ENCODE measurements at places on chromosomes 12 and 14. TPM values are rescaled to one million over a fixed set of nuclear protein-coding genes. Genes with fewer than 3 reads are reported as not detected.

GRCh38 chr14:22898302-22899090 is 15.5 kb downstream of the REM2 start:
- H3K4me1 ChIP-seq, result no peaks in the 10 kb centered on the region
- H3K36me3 ChIP-seq, result peaks cover 39% of the 10 kb centered on the region
- H3K27ac ChIP-seq, result no peak overlapping the region
- no peak for DNase-seq

GRCh38 chr12:132244724-132245295 is 84.6 kb downstream of the GALNT9 start:
- no peaks in the 10 kb centered on the region for H3K36me3 ChIP-seq
- H3K4me3 ChIP-seq, result no peak overlapping the region
- H3K27ac ChIP-seq, result no peak overlapping the region
- peaks cover 18% of the 10 kb centered on the region for H3K4me1 ChIP-seq

DNA sequence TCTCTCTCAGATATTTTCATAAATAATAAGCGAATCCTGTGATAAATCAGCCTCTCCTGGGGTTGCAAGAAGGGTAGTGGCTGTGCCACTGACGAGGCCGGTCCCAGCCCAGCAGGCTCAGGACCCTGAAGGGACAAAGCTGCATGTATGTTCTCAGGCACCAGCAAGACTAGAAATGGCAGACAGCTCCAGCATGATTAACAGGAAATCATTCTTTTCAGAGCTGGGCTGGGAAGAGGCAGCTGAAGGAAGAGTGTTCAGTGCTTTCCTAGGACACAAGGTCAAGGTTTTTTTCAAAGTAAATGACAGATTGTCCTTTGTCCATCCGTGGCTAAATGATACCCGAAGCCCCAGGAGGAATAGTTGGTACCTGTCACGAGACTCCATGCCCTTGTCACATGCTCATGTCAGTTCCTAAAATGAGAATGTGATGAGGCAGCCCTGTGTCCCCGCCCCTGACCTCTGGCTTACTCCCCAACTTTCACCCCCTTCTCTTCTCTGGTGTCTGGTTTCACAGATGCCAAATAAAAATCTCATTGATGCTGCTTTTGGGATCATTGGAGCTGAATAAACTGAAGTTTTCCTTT is 65.1 kb downstream of the PPP1R36 start:
- H3K27ac ChIP-seq, result no peak overlapping the region
- H3K27me3 ChIP-seq, result no peaks in the 10 kb centered on the region
- no peak for DNase-seq
- no peak overlapping the region for H3K4me3 ChIP-seq
- H3K36me3 ChIP-seq, result no peaks in the 10 kb centered on the region

DNA sequence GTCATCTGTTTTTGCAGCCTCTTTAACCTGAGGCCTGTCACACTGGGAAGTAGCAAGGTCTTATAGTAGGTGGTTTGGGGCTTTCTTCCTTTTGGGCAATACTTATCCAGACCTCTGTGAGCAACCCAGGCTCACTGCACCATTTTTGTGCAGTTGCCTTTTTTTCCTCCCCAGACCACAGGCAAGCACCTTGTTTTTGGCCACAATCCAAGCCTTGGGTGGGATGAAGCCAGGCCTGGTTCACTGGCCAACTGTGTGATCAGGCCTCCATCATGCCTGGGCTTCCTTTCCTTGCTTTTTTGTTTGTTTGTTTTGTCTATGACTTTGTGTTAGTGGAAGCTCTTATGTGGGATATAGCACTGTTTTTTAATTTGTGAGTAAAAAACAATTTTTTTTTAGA is 71.7 kb downstream of the DNAH10 start:
- no peak overlapping the region for H3K4me3 ChIP-seq
- H3K4me1 ChIP-seq, result no peaks in the 10 kb centered on the region
- no peak for DNase-seq
- H3K27me3 ChIP-seq, result no peaks in the 10 kb centered on the region
- no peaks in the 10 kb centered on the region for H3K36me3 ChIP-seq

DNA sequence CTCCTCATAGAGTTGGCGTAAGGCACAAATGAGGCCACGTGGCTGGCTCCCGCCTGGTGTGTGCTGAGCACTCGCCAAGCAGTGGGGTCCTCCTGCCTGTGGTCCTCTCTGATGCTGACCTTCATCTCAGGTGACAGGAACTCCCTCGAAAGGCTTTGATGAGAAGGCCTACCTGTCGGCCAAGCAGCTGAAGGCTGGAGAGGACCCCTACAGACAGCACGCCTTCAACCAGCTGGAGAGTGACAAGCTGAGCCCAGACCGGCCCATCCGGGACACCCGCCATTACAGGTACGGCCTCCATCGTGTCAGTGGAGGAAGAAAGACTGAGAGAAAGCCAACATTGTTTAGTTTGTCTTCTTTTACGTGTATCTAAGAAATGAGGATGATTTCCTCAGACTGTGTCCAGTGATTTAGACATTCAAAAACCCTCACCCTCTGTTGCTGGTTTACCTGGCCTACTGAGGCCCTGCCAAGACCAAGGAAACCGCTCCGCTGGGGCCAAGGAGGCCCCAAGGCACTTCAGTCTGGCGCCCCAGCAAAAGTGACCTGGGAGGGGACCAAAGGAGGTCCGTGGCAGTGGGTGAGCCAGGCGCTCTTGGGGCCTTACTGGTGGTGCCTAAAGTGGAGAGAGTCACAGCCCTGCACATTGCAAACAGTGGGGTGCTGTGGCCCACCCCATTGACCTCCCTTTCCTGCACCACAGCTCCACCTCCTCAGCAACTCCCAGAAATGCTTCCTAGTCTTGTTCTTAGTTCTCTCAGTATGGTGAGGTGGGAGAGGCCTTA is 60.8 kb downstream of the GALNT16 start:
- no peaks in the 10 kb centered on the region for H3K27me3 ChIP-seq
- H3K36me3 ChIP-seq, result no peaks in the 10 kb centered on the region
- no peak for DNase-seq
- no peak overlapping the region for H3K4me3 ChIP-seq
- H3K27ac ChIP-seq, result no peak overlapping the region

DNA sequence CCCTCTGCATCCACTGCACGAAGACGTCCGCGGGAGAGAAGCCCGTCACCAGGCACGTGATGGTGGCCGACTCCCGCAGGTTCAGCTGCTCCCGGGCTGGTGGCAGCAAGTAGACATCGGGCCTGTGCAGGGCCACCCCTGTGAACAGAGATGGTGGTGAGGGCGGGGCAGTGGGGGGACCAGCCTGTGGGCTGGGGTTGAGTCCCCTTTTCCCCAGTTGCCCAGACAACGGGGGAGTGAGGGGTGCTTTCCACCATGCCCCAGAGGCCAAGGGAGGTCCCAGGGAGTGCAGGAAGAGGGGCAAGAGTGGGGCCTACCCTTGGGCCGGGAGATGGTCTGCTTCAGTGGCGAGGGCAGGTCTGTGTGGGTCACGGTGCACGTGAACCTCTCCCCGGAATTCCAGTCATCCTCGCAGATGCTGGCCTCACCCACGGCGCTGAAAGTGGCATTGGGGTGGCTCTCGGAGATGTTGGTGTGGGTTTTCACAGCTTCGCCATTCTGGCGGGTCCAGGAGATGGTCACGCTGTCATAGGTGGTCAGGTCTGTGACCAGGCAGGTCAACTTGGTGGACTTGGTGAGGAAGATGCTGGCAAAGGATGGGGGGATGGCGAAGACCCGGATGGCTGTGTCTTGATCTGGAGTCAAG is 328.3 kb downstream of the TMEM121 start:
- no peak overlapping the region for H3K4me3 ChIP-seq
- no peaks in the 10 kb centered on the region for H3K4me1 ChIP-seq
- no peaks in the 10 kb centered on the region for H3K36me3 ChIP-seq
- H3K27ac ChIP-seq, result no peak overlapping the region

DNA sequence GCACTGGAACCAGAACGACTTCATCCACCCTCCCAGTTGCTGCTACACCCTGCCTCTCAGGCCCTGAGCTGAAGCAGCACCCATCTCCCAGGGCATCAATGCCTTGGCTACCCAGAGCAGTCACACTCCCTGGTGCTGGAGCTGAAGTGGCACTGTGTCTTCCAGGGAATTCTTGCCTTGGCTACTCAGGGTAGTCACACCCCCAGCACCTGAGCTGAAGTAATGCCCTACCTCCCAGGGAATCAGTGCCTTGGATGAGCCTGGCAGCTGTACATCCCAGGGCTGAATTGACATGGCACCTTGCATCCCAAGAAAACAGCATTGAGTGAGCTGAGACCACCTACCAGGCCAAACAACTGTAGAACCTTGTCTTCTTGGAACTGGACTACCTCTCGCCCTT is 41.2 kb upstream of the TSPAN11 start:
- DNase-seq, result no peak
- H3K27ac ChIP-seq, result no peak overlapping the region
- H3K27me3 ChIP-seq, result no peaks in the 10 kb centered on the region
- H3K4me1 ChIP-seq, result no peaks in the 10 kb centered on the region
- H3K36me3 ChIP-seq, result no peaks in the 10 kb centered on the region

- no peak overlapping the region for H3K27ac ChIP-seq
- H3K27me3 ChIP-seq, result peaks cover 41% of the 10 kb centered on the region
- DNase-seq, result no peak
- H3K36me3 ChIP-seq, result no peaks in the 10 kb centered on the region
- H3K4me1 ChIP-seq, result no peaks in the 10 kb centered on the region
These were observed 38.8 kb upstream of the WSCD2 start for GRCh38 chr12:108090107-108090899.

DNA sequence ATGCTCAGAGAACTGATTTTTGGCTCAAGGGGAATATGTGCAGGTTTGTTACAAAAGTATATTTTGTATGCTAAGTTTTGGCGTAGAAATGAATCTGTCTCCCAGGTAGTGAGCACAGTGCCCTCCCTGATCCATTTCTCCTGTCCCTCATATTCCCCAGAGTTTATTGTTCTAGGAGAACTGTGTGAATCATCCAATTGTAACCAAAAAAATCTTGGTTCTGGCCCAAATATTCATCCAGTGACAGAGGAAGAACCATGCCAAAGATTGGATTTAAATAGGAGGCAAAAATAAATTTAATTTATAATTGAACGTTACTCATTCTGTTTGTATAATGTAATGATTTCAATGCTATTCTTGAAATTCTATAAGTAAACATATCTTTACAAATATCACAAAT is 4.8 kb downstream of the CATSPERB start:
- DNase-seq, result no peak
- no peak overlapping the region for H3K4me3 ChIP-seq
- peaks cover 31% of the 10 kb centered on the region for H3K27me3 ChIP-seq
- H3K27ac ChIP-seq, result no peak overlapping the region
- H3K4me1 ChIP-seq, result no peaks in the 10 kb centered on the region

GRCh38 chr12:107917912-107918800 is 143.7 kb downstream of the ASCL4 start:
- H3K4me1 ChIP-seq, result no peaks in the 10 kb centered on the region
- H3K4me3 ChIP-seq, result no peak overlapping the region
- peaks cover 45% of the 10 kb centered on the region for H3K27me3 ChIP-seq
- DNase-seq, result peak; percentile 23
- H3K36me3 ChIP-seq, result no peaks in the 10 kb centered on the region

- no peak overlapping the region for H3K27ac ChIP-seq
- H3K27me3 ChIP-seq, result no peaks in the 10 kb centered on the region
- DNase-seq, result no peak
- no peaks in the 10 kb centered on the region for H3K36me3 ChIP-seq
- H3K4me1 ChIP-seq, result no peaks in the 10 kb centered on the region
- H3K4me3 ChIP-seq, result no peak overlapping the region
These were observed 392.0 kb downstream of the LRIG3 start for GRCh38 chr12:58528271-58528670.

DNA sequence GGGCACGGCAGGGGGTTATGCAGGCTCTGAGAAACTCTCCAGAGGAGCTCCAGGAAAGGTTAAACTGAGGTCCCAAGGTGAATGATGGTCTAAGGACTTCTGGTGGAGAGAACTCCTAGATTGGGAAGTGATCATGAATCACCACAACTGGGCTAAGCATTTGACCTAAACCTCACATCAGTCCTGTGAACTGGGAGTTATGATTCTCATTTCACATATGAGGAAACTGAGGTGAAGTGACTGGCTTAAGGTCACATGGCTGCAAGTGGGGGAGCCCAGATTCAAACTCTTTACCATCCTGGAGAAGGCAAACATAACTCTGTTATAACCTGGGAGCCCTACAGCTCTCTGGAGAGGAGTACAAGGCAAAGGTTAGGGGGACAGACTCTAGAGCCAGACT is 4.2 kb downstream of the RARG start:
- H3K27me3 ChIP-seq, result no peaks in the 10 kb centered on the region
- no peak for DNase-seq
- no peaks in the 10 kb centered on the region for H3K36me3 ChIP-seq
- H3K4me1 ChIP-seq, result peaks cover 34% of the 10 kb centered on the region

DNA sequence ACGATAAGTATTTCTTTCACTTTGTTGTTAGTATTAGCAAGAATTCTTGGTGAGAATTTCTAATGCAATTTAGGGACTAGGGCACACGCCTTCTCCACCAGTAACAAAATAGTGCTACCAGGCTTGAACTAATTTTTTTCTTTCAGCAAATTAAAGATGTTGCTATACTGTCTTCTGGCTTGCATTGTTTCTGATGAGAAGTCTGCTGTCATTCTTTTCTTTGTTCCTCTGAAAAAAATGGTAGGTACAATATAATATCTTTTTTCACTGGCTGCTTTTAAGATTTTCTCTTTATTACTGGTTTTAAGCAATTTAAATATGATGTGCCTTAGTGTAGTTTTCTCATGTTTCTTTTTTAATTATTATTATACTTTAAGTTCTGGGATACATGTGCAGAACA is 171.2 kb downstream of the PCNX1 start:
- no peak overlapping the region for H3K4me3 ChIP-seq
- DNase-seq, result no peak
- peaks cover 50% of the 10 kb centered on the region for H3K36me3 ChIP-seq

- H3K4me3 ChIP-seq, result no peak overlapping the region
- H3K36me3 ChIP-seq, result no peaks in the 10 kb centered on the region
- H3K27me3 ChIP-seq, result no peaks in the 10 kb centered on the region
- no peaks in the 10 kb centered on the region for H3K4me1 ChIP-seq
These were observed 101.8 kb upstream of the NAP1L1 start for GRCh38 chr12:76186131-76186906.

GRCh38 chr12:100857418-100857817 is 62.8 kb downstream of the ANO4 start:
- no peaks in the 10 kb centered on the region for H3K27me3 ChIP-seq
- no peak overlapping the region for H3K27ac ChIP-seq
- H3K4me3 ChIP-seq, result no peak overlapping the region
- H3K4me1 ChIP-seq, result peaks cover 10% of the 10 kb centered on the region
- H3K36me3 ChIP-seq, result no peaks in the 10 kb centered on the region
- DNase-seq, result peak; percentile 59

ARMH4 gene
- 14.2 TPM for total RNA-seq

GALNT16 gene
- total RNA-seq, result 0.32 TPM

MYF6 gene
- not detected for total RNA-seq

NRIP2 gene
- total RNA-seq, result 0.39 TPM

CRACR2A gene
- not detected for total RNA-seq

BAG5 gene
- total RNA-seq, result 39.8 TPM

Measured in A673 (cell line).